Dermis microvascular lymphatic vessel endothelial cell (primary cell): ENCODE measurements at places on chromosomes 13 and 19.
A peak's percentile ranks its signal among the peaks of the same experiment; 100 is the strongest.

DNA sequence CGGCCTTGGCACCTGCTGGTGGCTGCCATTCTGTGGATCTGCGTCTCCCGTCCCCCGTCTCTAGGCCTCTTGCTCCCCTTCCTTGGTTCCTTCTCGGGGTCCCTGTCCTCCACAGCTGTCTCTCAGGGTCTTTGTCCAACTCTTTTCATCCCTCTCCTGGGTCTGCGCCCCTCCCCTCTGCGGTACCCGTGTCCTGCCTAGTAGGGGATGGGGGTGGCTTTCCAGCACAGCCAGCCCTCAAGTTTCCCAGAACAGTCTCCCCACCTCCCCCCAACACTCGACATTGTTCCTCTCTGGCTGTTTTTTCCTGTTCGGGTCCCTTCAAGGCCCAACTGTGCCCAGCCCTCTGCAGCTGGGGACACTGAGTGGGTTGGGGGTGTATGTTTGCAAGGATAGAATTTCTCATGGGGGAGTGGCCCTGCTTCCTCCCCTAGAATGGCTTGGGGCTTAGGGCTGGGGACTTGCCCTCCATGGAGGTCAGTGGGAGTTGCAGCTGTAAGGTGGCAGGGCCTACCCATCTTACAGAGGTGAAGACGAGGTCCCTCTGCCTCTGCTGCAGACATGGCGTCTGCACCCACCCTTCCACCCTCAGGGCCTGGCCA is 762 bp upstream of the ADM5 start:
- no peak for DNase-seq

- DNase-seq, result no peak
Observed at GRCh38 chr19:23070353-23071146, 46.3 kb upstream of the ZNF730 start.

GRCh38 chr13:75426421-75426820 is 55.5 kb downstream of the TBC1D4 start:
- DNase-seq, result no peak

- no peak for DNase-seq
Observed at GRCh38 chr19:44903602-44904425, 1.8 kb upstream of the APOE start.

DNA sequence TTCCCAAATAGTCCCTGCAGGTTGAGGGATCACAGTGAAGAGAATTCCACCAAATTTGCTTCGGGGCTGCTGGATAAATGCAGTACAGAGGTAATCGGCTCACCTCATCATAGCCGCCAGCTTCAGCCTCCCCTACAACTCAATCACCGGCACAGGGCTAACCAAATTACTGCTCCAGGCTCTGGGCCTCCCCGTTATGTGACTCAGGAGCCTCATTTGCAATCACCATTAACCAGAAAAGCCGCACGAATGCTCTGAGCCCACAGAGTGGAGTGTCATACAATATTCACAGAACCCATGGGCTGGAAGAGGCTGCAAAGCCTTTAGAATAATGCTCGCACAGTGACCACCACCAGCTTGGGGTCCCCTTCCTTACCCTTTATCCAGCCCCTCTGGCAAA is 4.9 kb downstream of the SIAH3 start:
- no peak for DNase-seq

GRCh38 chr13:44842158-44842557 is 147.1 kb downstream of the NUFIP1 start:
- DNase-seq, result peak; percentile 62

DNA sequence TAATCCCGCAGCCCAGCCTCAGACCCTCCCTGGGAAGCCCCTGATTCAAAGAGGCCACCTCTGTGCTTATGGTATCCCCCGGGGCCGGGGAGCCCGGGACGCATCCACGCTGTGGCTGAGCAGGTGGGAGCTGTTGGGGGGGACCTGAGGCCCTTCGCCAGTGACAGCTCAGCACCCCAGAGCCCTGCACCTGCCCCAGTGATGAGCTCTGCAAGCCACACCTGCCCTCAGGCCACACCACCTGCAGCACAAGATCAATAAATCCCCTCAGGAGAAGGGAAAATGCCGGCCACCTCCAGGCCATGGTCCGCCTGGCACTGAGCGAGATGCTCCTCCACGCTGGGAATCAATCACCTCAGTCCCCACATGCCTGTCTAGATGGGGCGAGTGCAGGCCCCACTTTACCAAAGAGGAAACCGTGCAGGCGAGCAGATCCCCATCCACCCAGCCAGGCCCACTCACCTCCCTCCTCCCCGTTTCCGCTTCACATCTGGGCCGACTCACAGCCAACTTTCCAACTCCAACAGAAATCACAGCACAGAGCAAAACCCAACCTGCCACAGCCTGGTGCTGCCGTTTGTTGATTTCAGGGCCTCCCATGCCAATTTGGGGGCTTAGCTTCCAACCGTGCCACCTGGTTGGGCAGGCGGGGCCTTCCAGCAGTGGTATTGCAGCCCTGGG is 12.8 kb downstream of the MOB3A start:
- peak; percentile 57 for DNase-seq

- no peak for DNase-seq
Observed at GRCh38 chr19:38669552-38669951, 22.1 kb downstream of the ACTN4 start.

DNA sequence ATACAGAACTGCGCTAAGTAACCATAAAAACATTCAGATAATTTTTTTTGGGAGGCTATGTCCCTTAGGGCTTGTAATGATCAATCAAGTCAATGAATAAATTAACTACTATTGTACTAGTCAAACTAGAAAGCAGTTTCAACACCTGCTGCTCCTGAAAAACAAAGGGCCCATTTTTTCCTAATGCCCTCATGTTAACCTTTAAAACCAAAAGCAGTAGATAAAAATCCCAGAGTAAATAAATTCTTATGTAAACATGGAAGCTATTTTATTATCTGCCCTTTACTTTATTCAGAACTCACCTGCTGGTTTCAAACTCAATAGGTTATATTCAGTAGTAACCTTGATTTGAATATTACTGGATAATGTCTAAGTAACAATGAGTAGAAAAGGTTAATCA is 159.5 kb upstream of the STARD13 start:
- DNase-seq, result no peak

- no peak for DNase-seq
Observed at GRCh38 chr13:98835156-98835555, 82.7 kb upstream of the SLC15A1 start.

- peak; percentile 72 for DNase-seq
Observed at GRCh38 chr13:29594710-29595379, 643 bp downstream of the SLC7A1 start.

DNA sequence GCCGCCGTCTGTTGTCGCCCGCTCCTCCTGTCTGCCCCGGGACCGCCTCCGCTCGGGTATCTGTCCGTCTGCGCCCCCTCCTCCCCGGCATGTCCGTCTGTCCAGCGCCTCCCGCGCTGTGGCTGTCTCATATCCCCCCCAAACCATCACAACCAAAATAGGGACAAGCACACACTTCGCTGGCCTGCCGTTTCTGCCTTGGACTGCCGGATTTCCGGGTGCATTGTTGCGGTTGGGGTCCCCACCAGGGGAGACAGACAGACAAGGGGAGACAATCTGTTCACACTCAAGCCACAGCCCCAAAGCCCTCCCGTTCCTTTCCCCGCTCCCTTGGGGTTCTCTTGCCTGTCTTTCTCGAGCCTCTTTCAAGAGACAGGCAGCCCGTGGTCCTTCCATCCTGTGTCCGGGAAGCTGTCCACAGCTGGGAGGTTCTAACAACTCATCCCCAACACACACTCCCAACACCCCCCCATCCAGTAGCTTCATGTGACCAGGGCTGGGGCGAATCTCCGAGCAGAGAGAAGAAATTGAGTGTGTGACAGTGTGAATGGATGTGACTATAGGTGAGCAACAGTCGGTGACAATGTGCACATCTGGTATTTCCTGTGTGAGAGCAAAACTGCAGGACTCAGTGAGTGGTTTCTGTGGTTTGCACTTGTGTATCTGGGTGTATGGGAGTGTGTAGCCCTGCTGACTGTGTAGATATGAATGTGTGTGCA is 16.5 kb upstream of the FOSB start:
- no peak for DNase-seq

GRCh38 chr13:53001444-53002225 is 27.0 kb upstream of the OLFM4 start:
- no peak for DNase-seq

- DNase-seq, result no peak
Observed at GRCh38 chr19:6226444-6227155, 53.2 kb downstream of the MLLT1 start.

DNA sequence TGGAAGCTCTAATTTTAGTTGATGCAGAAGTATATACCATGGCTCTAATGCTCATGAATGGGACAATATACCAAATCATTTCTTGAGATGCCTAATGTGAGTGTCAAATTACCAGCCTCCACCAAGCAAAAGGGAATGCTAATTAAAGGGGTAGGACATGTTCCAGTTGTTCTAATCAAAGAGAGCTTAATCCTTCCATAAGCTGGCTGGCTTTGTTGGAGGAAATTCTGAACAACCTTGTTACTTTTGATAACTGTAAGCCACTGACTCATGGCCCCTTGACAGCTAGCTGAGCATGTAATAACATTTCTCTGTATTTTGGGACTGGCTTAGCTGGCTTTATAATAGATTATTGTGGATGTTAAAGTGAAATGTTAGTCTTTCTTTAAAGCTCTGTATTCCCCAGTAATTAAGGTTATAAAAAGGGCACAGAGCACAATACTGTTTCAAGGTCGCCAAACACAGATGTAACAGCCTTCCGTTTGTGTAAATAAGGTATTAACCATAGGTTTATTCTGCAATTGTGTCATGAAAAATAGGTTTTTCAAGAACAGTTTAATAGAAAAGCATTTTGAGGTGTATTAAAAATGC is 1194.0 kb downstream of the PCDH9 start:
- no peak for DNase-seq

DNA sequence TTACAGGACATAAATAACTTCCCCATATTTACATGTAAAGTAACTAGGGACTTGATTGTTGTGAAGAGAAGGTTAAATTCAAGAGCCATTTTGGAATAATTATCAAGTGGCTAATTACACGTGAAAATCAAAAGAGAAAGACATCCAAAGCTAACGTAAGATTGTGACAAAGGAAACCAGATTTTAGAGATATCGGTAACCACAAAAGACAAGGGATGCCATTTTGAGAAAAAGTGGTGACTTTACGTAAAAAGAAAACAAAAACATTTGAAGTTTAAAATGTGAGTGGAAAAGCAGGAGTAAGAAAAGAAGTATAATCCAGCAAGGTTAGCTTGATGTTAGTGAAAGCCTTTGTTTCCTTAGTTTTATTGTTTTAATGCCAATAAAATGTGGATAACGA is 10.9 kb upstream of the VWA8 start:
- DNase-seq, result no peak

GRCh38 chr19:37948362-37948761 is 41.4 kb downstream of the SIPA1L3 start:
- DNase-seq, result no peak

DNA sequence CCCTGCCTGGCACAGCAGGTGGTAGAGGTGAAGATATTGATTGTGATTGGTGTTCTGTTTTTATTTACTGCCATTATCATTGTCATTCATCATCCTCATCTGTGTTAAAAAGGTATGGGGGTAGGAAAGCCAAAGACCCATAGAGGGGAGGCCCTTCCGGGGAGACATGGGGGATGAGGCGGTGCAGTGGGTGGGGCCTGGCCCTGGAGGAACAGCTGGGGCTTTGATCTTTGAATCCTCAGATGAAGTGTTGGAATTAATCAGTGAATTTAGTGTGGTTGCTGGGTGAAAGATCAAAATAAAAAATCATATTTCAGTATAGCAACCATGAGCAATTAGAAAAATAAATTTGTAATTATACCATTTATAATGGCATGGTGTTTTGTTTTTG is 7.4 kb downstream of the PTH2 start:
- no peak for DNase-seq

GRCh38 chr19:17389957-17390664 is 3.9 kb downstream of the CCDC194 start:
- DNase-seq, result no peak

- DNase-seq, result peak; percentile 34
Observed at GRCh38 chr19:1066748-1067340, at the start of gene ARHGAP45. Gene ARHGAP45, plus strand, starts transcription at chr19:1067167. Its CDS starts 239 bp downstream, at chr19:1067406.

DNA sequence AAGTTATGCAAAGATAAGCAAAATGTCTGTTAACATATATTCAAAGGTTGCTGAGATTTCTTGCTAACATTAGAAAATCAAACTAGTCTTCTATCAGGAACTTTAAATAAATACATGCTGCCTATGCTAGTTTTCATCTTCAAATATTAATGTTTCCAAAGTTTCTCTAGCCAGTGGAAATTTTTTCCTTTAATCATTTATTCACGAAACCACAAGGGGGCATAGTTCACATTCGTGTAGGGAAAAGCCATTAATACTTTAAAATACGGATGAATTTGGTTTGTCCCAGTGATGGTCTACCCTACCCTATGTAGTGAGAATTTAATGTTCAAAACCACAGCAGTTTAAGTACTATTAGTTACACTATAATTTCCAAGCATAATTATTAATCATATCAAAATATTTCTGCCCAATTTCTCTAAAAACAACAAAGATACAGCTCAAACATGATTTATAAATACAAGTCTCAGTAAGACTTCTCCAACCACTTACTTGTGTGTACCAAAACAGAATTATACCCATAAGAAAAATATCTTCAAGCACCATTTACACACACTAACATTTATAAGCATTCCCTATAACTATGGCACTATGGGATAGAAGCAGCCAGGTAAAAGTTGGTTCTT is 16.2 kb downstream of the NUFIP1 start:
- DNase-seq, result peak; percentile 15

DNA sequence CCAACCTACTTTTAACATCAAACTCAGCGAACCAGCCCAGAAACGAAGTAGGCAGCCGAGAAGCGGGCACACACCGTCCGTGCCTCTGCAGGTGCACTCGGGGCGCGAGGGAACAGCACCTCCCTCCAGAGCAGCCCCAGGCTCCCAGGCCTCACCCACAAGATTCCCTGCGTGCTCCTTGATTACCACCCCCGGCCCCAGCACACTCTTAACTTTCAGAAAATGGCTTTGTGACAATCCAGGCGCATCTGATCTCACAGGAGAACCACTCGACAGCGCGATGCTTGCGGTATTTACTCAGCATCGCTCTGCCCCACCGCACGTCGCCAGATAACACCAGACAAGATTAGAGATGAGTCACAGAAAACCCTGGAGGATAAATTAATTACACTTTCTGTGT is 134.9 kb upstream of the SPACA7 start:
- no peak for DNase-seq

GRCh38 chr19:42343344-42344110 is 18.1 kb downstream of the MEGF8 start:
- DNase-seq, result no peak

DNA sequence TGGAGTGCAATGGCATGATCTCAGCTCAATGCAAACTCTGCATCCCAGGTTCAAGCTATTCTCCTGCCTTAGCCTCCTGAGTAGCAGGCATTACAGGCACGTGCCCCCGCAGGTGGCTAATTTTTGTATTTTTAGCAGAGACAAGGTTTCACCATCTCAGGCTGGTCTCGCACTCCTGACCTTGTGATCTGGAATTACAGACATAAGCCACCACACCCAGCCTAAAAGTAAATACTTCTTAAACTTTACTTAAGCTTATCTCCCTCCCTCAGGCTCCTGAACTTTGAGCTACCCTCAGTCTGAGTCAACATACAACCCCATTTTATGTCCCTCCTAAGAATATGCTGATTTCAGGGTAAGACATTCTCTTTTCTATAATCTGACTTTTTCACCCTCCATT is 66.1 kb downstream of the ZNF486 start:
- DNase-seq, result no peak
